ENCODE measurements at places on chromosomes 3 and 15.

- DNase-seq, result no peak
Observed at GRCh38 chr15:40853241-40853890, 9.5 kb downstream of the SPINT1 start.

- DNase-seq, result no peak
Observed at GRCh38 chr15:28954466-28955159, 68.8 kb downstream of the APBA2 start.

DNA sequence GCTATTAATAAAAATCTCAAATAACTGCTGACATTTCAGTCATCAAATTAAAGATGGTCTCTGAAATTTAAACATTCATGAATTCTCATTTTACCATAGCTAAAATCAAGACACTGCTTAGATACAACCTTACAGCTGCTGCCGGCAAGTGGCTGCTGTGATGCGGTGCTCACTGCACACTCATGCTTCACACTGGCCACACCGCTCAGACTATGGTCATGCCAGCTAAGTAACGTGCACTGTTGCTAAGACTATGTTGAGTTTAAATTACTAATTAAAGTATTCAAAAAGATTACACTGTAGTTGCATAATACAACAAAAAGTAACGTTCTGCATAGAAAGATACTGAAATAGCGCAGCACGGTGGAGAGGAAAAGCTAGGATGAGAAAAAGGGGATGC lies 12.1 kb downstream of the ATP13A3 start:
- DNase-seq, result no peak

DNA sequence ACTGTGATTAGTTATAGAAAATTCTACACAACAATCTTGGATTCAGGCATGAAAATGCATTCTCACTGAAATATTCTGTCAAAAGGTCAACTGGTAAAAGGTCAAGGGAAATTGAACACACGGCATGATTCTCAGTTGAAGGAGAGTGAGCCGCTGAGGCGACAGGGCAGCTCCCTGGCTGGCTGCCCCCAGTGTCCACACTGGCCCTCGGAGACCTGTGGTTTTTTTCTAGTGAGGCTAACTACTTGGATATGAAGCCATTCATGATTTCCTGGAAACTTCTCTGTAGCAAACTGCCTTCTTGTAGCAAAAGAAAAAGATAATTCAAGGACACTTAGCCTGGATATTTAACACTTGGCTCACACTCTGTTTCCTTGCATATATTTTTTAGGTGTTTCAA lies 37.2 kb downstream of the AADACL2 start:
- DNase-seq, result peak; percentile 81

DNA sequence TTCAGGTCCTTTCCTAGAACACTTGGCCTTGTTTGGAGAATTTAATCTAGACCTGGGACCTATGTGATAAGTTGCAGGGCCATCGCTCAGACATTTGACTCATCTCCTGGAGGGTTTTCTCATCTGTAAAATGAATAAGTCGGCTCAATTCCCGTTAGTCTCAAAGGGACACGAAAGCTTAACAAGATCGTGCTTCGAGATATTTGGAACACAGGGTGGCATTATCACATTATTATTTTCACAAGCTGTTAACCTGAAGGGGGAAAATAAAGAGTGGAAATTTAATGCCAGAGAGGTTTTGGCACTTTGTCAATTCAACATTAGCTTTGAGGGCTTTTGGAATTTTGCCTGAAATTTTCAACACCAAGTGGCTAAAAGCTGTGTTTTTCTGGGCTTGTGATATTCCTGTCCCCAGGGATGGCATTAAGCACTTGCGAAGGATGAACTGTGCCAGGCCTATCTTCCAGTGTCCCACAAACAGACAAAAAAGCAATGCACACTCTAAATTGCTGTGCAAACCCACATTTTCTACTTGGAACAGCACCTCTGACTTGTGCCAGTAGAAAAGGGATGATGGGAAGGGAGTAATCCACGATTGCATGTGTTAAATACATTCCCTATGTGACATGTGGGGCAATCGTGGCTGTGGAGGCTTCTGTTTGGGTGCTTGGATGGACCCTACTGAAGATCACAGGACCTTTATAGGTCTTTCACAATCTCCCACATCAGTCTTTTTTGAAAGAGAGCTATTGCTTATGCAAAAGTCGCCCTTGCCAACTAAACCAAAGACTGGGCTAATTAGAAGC lies 478.7 kb downstream of the MFSD1 start:
- no peak for DNase-seq
